Hematopoietic multipotent progenitor cell treated with erythropoietin and hydrocortisone succinate and interleukin-3 and kit ligand, for 15 days (in vitro differentiated cells): ENCODE measurements at places on chromosomes 1 and 21.

DNA sequence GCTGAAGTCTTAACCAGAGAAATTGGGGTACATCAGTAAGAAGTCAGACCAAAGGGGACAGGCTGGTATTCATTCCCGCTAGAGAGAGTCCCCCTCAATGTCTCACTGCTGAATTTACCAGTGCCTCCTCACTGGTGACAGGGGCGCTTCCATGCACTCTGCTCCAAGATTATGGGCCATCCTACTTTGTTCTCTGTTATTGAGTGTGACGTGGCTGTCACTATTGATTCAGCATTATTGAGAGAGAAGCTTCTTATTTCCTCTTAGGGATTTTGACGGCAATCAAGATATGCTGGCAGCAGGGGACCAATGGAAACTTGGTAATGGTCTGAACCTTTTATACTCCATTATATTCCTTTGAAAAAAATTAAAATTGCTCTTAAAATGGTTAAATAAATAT is 118.6 kb downstream of the SYF2 start:
- DNase-seq = no peak

DNA sequence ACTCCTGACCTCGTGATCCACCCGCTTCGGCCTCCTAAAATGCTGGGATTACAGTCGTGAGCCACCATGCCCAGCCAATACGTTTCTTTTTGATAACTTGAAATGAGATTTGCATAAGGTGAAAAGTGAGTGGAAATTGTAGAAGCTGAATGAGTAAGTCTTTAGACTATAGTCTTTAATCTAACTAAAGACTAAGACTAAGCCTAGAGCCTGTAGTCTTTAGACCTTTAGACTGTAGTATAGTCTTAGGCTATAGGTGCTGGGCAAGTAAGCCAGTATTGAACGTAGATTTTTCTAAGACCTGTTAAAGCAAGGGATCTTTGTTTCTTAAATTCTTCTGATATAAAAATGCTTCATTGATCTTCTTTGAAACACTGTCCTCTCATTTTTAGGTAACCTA is 12.1 kb downstream of the PPP2R5A start:
- no peak for DNase-seq

- no peak for DNase-seq
These were observed 36.2 kb upstream of the ACTRT2 start for GRCh38 chr1:2985067-2985561.

DNA sequence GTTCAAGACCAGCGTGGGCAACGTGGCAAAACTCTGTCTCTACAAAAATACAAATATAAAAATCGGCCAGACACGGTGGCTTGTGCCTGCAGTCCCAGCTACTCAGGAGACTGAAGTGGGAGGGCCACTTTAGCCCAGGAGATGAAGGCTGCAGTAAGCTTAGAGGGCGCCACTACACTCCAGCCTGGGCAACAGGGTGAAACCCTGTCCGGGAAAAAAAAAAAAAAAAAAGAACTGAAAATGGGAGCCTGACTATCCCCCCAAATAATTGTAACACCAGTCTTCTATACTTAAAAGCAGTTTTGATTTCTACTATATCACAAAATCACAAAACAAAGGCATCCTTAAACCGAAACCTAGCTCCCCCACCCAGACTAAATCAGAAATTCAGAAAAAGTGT is 60.3 kb downstream of the CDC42BPA start:
- no peak for DNase-seq

DNA sequence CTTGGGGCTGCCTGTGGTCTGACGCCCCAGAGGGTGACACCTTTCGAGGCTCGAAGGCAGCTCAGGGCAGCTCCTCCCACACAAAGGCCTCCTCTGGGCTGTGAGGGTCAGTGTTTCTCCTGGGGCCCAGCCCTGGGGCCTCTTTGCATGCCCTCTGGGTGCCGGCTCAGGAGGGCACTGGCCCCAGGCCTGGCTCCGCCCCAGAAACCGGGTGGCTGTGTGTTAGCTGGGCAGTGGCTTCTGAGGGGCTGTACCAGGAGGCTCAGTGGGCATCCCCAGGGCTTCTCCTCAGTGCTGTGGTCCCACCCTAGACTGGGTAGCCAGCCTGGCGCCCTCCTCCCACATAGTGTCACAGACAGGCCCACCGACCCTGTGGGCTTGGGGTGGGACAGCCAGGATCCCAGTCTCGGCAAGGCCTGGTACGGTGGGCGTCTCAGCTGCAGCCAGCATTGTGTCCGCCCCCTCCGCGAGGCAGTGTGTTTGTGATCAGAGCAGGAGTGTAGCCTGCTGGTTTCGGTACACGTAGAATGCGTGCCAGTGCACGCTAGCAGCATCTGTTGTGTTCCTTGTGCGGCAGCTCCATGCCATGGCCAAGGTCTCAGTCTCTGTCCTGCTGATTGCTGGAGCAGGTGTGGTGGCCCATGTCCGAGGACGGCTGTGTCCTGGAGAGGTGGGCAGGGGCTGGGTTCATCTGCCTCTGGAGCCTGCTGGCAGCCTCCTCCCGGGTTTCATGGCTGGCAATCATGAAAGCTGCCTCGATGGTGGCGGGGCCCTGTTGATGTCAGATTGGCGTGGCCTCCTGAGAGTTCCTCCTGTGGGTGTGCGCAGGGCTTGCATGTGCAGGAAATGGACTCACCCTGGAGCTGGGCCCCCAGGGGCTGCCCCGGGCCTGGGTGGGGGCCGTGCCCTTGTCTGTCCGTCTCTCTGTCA is 28.0 kb downstream of the RRP1 start:
- no peak for DNase-seq

GRCh38 chr1:30042438-30043147 is 680.8 kb downstream of the MATN1 start:
- DNase-seq = no peak

- no peak for DNase-seq
These were observed 132.4 kb upstream of the KLHDC7A start for GRCh38 chr1:18348354-18348753.

- DNase-seq = no peak
These were observed 42.0 kb upstream of the ADAMTS1 start for GRCh38 chr21:26887251-26887650.

DNA sequence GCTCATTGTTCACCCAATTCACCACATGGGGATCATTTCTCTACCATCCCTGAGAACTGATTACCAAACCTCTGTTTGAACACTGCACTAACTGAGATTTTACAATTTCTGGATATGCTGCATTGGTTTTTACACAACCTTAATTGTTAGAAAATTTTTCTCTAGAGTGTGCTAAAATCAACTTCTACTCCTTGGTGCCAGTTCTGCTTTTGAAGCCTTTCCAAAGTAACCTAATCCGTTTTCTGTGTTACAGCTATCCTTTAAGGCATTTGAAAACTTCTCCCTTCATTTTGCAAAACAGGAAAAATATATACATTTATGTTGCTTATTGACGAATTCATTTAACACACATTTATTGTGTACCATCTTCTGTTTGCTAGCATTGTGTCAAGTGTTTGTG is 23.7 kb downstream of the SMAP2 start:
- no peak for DNase-seq

DNA sequence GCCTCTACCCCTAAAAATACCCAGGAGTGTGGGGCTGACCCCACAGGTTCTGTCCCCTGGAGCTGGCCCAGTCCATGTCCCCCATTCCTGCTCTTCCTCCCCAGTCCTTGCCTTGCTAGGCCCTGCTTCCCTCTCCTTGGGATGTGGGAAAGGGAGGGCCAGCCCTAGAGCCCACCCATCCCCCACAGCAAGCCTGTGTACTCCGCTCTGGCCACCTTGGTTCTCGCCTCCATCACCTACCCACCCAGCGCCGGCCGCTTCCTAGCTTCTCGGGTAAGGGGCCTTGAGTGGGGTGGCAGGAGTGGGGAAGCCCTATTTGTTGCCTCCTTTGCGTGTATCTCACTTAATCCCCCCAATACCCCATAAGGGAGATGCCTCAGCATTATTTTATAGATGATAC is 6.7 kb downstream of the CLCNKB start:
- DNase-seq = no peak

GRCh38 chr1:84078108-84078841 is 65.8 kb upstream of the PRKACB start:
- no peak for DNase-seq

GRCh38 chr1:43822040-43822690 is 111.4 kb upstream of the ARTN start:
- no peak for DNase-seq

DNA sequence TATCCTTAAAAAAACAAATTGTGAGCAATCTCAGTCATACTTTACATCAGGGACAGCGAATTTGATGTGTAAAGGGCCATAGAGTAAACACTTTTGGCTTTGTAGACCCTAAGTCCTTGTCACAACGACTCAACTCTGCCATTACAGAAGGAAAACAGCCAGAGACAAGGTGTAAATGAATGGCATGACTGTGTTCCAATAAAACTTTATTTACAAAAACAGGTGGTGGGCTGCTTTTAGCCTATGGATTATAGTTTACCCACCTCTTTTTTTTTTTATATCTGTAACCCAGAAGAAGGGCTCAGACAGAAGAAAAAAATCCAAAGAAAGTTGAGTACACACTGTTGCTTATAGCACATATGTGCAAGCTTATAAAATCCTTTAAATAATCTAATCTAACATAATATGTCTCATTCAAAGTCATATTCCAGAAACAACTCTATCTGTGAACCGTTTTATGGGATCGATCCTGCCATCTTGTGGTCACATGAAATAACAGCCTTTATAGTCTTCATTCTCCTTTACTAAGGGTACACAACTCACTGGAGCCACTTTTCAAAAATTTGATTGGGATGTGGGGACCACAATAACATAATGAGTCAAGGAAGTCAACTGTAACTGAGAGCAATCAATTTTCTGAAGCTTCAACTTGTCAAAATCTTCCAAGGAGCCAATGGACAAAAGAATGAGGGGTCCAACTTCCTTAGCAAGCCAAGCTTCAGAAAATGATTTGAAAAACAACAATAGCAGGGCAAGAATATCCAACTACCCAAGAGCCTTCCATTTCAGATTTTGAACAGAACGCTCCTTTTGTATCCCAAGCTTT is 142.2 kb upstream of the KRTAP19-8 start:
- DNase-seq = no peak

DNA sequence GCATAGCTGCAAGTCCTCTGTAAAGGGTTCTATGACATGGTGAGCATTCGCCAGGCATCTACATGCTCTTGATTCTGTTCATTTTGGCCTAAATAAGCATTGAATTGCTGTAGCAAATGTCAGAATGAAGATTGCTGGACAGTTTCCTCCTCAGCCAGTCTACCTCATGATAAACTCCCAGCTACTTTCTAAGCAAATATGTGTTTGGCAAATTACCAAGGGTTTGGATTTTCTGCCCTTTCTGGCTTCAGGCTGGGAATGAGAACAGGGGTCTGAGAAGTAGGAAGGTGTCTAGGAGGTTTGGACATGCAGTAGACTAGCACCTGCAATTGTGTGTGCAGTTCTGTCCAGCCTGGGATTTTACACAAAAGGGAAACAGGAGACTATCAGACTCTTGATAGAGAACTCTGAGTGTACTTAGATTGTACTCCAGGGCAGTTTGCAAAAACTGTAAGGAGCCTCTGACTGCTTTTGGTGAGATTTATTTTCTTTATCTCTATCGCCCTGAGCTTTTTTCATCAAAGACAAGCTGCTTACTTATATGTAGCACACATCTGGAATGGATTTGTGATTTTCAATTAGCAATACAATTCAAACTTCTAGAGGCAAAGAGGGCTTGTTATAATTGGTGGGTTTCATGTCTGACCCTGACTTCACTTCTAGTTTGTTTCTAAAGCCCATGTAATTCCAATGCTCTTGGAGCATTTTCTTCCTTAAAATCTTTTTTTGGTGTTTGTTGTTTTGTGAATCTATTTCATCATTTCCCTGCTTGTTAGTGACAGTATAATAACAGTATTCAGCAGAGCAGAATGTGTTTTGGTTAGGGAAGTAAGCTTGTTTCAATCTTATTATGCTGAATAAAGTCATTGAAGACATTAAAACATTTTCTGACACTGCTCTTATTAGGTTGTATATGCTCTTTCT is 150.8 kb downstream of the VPS13D start:
- no peak for DNase-seq

DNA sequence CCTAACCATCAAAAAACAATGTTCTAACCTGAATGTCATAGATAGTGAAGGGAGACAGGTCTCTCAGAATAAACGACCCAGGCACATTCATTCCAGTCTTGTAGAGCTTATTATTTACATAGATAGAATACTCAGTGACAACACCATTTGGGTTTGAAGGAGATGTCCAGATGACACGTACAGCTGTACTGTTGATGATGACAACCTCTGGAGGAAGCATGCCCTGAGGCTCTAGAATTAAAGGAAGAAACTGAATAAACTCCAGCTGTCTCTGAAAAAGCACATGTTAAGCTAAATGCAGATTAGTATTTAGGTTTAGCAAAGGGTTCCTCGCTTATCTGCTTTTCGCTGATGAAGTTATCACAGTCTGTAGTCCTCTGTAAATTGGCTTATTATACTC is 277.2 kb downstream of the KCTD3 start:
- DNase-seq = no peak

GRCh38 chr1:24805534-24806301 is 60.5 kb downstream of the CLIC4 start:
- no peak for DNase-seq

DNA sequence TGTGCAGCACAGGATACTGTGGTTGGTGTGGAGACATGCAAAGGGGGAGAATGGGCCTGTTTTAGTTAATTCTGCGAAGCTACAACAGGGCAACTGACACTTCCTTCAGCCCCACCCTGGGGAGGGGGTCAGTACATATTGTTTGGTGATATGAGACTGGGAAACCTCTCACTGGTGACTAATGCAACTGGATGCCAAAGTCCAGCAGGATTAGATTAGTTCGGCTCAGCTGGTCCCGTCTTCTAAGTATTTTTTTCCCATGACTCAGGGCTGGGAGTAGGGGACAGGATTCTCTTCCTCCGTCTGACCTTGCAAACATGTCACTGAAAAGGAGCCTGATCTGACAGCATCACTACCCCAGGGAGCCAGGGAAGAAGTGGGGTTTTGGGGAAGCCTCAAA is 43.0 kb downstream of the PLXNA2 start:
- DNase-seq = no peak

- no peak for DNase-seq
These were observed 1.2 kb downstream of the PCP4L1 start for GRCh38 chr1:161259765-161260164.

GRCh38 chr1:26788515-26788785 is 700 bp downstream of the PIGV start:
- no peak for DNase-seq

- DNase-seq = no peak
These were observed 662.9 kb downstream of the PLPP3 start for GRCh38 chr1:55916481-55916880.

GRCh38 chr1:33117440-33118085 is 36.6 kb downstream of the AZIN2 start:
- no peak for DNase-seq

- DNase-seq = no peak
These were observed 57.4 kb downstream of the MEGF6 start for GRCh38 chr1:3553940-3554223.
